Activated T-cell treated with anti-CD3 and anti-CD28 coated beads for 4 hours (primary cell): ENCODE measurements at places on chromosomes 11 and 22.

DNA sequence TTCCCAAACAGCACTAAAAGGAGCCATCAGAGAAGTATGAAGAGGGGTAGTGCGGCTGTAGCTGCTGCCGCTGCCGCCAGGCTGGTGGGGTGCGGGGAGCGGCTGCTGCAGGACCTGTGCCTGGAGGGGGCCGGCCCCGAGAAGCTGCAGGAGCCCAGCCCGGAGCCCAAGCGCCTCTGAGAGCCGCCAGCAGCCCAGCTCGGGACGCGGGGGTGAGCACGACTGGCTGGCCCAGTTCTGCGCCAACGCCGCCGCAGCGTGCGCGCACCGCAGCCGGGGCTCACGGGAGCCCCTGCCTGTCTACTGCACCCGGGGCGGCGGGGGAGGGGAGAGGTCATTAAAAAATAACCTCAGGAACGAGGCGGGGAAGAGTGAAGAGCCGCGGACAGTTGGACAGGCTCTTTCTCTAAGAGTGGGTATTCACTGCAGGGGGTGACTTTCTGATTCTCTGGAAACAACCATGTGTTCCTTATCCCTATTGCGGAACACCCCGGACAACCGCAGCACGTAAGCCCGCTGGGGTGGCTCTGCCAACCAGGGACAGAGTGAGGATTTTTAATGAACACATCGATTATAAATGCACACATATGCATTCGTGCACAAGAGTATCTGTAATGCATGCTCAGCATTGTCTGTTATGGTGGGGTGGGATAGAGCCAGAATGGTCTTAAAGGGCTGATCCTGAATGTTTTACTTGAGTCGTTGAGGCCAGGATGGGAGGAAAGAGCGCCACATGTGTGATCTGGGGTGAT lies 453 bp downstream of the GAS2 start:
- DNase-seq: no peak

GRCh38 chr11:35247863-35248262 lies 108.9 kb downstream of the CD44 start:
- DNase-seq: no peak

DNA sequence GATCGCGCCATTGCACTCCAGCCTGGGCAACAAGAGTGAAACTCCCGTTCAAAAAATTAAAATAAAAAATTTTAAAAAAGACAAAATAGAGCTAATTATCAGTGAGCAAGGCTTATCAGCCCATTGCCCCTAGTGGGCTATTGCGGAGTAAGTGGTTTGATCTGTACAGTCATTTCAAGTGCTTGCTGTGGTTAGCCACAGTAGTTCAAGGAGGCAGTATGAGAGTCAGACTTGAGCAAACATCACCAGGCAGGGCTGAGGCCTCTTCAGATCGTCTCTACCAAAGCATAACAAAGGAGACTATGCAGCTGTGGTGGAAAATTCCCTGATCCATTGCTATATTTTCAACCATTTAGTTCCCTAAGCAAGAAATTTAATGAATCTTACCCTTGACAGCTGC lies 4.3 kb upstream of the SBF2 start:
- no peak for DNase-seq

- DNase-seq: peak; percentile 57
Measured at GRCh38 chr11:2196970-2197770, 25.6 kb upstream of the TH start.

GRCh38 chr11:105673089-105673488 lies 63.2 kb downstream of the GRIA4 start:
- DNase-seq: no peak

- DNase-seq: no peak
Measured at GRCh38 chr11:34243600-34244464, 114.0 kb downstream of the ABTB2 start.

DNA sequence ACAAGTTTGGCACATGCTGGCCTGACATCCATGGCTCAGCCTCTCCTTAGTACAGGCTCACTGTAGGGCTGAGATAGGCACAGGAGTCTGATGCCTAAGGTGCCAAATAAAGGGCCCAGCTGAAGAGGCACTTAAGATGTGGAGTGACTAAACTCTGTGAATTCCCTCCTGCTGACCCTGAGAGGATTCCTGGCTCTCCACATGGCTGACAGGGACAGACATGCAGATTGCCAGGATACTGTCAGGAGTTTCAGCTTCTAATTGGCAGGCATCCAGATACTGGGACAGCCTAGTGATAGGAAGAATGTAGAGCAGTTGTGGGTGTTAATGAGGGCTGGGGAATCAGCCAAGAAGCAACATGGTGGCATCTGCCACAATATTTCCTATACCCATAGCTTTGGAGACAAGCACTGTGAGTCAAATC lies 558.7 kb downstream of the INSC start:
- DNase-seq: no peak

DNA sequence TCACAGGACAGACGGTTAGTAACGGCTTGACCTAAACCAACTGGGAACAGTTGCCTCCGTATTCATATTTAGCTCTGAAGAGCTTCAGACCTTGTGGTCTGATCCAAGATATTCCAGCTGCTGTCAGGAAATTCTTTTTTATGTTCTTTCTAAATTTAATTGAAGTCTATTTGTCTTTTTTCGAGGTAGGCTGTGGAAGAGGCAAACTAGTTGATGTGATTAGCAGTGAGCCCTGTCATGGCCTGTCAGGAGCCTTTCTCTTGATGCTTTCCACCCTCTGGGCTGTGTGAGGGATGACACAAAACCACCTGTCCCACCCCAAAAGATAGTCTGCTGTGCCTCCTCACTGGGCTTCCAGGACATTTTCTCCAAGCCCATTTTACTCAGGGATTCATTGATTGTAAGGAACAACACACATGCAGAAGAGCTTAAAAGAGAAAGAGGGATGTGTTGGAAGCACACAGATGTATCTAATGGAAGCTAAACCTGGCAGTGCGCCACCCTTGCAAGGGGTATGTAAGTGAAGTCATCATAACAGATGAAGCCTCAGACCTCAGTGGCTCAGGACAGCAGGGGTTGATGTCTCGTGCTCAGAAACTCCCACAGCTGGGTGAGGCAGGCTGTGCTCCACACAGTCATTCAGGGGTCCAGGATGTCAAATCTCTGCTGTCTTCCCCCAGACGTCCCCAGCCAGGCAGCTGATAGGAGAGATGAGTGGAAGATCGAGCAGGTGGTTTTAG lies 170.0 kb downstream of the NCAM1 start:
- no peak for DNase-seq

GRCh38 chr11:73461964-73462363 lies 85.8 kb downstream of the RELT start:
- no peak for DNase-seq

DNA sequence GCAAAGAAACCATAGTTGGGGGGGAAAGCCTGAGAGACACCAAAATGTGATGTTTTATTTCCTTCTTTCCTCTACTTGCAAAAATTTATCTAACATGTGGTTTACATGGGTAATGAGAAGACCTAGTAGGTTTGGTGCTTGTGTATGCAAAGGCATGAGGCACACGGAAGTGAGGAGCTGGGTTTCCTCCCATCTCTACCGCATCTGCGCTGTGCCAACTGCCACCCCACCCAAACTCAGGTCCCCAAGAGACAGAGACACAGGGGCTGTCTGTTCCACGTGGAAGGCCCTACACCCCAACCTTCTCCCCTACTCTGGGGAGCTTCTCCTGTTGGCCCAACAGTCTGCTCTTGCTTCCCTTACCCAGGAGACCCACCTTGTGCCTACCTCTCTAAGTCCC lies 4.8 kb downstream of the RTL6 start:
- no peak for DNase-seq

- DNase-seq: no peak
Measured at GRCh38 chr11:62850911-62851806, 11.8 kb upstream of the WDR74 start.

DNA sequence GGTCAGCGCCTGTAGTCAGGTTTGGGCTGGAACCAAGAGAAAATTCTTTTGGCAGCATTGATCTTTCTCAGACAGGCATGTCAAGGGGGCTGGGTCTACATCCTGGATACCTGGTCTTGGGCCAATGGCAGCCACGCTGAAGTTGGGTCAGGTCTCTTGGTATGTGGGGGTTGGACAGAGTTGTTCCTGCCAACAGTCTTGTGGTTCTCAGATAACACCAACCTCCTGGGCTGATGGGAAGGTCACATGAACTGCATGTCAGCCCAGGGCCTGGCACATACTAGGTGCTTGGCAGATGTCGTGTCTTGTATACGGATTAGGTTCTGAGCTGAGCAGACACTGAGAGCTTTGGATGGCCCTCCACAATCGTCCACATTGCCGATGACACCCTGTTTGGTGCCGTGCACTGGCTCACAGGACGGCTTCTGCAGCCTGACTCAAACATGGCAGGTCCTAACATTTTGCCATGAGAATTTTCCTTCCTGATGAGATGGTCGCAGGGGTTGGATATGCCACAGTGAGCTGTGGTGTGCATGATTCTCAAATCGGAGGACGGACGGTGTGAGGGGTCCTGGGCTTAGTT lies 42.0 kb downstream of the FBLN1 start:
- no peak for DNase-seq

- DNase-seq: no peak
Measured at GRCh38 chr11:12280838-12281565, 96.4 kb upstream of the PARVA start.
